ENCODE measurements at places on chromosomes 5 and 9. TPM values are rescaled to one million over a fixed set of nuclear protein-coding genes. Genes with fewer than 3 reads are reported as not detected.

- peak overlapping the region; percentile 92 for H3K27ac ChIP-seq
- no peak for DNase-seq
- peaks cover 70% of the 10 kb centered on the region for H3K4me1 ChIP-seq
- H3K4me3 ChIP-seq = no peak overlapping the region
These were observed 56.5 kb downstream of the SLC22A5 start for GRCh38 chr5:132425975-132426524.

DNA sequence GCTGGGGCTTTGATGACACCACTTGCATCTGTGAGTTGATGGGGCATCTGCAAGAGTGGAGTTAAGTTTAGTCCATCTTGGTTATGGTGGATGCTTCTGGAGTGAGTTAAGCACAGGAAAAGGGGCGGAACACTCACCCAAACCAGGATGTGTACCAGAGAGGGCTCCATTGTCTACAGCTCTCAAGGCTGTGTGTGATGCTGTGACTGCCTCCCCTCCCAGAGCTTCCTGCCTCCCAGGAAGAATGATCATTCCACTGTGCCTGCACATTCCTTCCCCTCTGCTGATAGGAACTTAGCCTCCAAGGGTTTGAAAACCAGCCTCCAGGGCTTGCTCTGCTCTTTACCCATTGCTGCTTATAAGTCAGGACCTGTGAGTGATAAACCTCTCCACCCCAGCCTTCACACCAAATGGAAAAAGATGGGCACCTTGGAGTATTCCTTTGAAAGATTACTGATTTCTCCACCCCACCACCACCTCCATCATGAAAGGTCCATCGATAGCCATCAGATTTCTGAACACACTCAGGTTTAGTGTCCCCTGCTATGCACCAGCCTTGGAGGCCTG lies 160.1 kb upstream of the SPRY4 start:
- H3K36me3 ChIP-seq = no peaks in the 10 kb centered on the region
- H3K4me1 ChIP-seq = no peaks in the 10 kb centered on the region
- DNase-seq = no peak
- H3K27ac ChIP-seq = no peak overlapping the region

GRCh38 chr9:108197899-108198298 lies 657.9 kb downstream of the ACTL7B start:
- H3K4me1 ChIP-seq = no peaks in the 10 kb centered on the region
- H3K27me3 ChIP-seq = no peaks in the 10 kb centered on the region
- no peak for DNase-seq
- no peak overlapping the region for H3K4me3 ChIP-seq
- H3K27ac ChIP-seq = no peak overlapping the region

The UBE2D2 gene
- total RNA-seq = 147 TPM

GRCh38 chr9:93683331-93684134 lies 107.1 kb downstream of the PHF2 start:
- H3K27me3 ChIP-seq = no peaks in the 10 kb centered on the region
- H3K27ac ChIP-seq = no peak overlapping the region
- DNase-seq = no peak
- no peaks in the 10 kb centered on the region for H3K36me3 ChIP-seq

The TSSK1B gene
- total RNA-seq = 0.05 TPM

DNA sequence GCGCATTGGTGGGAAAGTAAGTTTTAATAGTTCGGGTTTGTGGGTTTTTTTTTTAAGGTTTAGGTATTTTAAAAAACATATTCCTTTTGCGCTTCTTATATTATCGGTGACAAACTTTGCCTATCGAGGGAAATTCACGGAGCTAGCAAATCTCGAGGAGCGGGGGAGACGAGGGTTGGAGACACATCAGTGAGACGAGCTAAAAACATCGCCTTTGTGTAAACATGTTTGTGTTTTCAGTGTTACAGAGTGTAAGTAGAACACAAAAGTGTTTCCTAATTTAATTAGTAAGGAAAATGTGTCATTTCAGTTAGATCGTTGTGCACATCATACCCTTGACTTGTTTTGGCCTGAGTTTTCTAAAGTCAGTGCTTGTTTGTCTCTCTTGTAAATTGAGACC lies 945 bp downstream of the BTF3 start:
- H3K36me3 ChIP-seq = peaks cover 15% of the 10 kb centered on the region
- H3K4me3 ChIP-seq = peak overlapping the region; percentile 95
- H3K27ac ChIP-seq = peak overlapping the region; percentile 38
- H3K27me3 ChIP-seq = no peaks in the 10 kb centered on the region
- peak; percentile 16 for DNase-seq
- H3K4me1 ChIP-seq = peaks cover 12% of the 10 kb centered on the region

DNA sequence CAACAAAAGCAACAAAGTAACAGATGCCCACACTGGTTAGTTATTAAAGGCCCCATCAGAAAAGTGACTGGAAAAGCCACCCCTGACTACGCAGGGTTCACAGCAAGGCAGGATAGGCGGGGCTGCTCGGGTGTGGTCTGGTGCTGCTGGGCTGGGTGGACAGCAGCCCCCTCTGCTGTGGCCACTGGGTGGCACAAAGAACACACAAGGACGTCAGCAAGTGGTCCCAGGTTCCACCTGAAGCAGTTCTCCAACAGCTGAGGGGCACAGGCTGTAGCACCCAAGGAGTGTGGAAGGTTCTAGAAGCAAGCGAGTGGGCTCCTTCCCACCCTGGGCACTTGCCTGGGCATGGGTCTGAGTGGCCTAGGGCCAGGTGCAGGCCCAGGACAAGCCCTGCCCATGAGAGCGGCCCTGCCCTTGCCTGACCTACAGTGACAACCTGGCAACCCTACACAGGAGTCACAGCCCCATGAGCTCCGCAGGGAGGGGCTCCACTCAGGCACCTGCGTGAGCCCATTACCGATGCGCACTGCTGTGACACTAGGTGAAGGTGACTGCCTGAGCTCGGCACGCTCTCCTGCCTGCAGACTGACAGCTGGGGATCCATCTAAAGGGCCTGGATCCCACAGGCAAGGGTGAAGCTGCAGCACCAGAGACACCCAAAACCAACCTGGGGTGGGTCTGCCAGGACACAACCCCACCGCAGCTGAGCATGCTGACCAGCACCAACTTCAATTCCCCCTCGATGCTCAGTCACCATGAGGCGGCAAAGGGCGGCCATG lies 8.1 kb downstream of the BRD9 start:
- DNase-seq = no peak
- no peaks in the 10 kb centered on the region for H3K27me3 ChIP-seq
- no peak overlapping the region for H3K4me3 ChIP-seq
- no peak overlapping the region for H3K27ac ChIP-seq
- peaks cover 26% of the 10 kb centered on the region for H3K4me1 ChIP-seq
